ENCODE measurements at places on chromosomes 3 and 15.

GRCh38 chr15:36271048-36271447 is 308.4 kb upstream of the CDIN1 start:
- DNase-seq, result no peak

- no peak for DNase-seq
Observed at GRCh38 chr3:51271172-51271571, 113.9 kb upstream of the MANF start.

- DNase-seq, result no peak
Observed at GRCh38 chr15:51625236-51625635, 2.7 kb upstream of the DMXL2 start.

DNA sequence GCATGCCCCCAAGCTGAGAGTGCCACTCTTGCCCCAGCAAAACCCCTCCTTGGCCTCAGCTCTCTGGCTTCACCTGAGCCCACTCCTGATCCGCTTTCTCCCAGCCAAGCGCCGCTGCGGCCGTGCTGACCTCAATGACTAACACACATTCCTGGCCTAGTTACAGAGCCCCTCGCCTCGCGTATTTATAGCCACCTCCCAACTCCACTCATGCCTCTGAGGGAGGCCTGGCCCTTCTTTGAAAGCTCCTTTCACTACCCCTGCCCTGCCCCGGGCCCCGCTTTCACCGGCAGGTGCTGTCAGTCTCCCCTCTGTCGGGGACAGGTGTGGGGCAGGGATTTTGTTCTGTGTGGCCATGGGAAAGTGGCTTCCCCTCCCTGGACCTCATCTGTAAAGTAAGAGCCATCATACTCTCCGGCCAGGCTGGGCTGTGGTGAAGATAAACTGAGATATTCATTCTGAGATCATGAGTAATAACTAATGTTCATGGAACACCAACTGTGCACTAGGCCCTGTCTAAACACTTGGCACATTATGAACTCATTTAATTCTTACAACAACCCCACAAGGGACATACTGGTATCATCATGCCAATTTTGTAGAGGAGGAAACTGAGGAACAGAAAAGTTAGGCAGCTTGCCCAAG is 13.2 kb upstream of the ATP2B2 start:
- no peak for DNase-seq

DNA sequence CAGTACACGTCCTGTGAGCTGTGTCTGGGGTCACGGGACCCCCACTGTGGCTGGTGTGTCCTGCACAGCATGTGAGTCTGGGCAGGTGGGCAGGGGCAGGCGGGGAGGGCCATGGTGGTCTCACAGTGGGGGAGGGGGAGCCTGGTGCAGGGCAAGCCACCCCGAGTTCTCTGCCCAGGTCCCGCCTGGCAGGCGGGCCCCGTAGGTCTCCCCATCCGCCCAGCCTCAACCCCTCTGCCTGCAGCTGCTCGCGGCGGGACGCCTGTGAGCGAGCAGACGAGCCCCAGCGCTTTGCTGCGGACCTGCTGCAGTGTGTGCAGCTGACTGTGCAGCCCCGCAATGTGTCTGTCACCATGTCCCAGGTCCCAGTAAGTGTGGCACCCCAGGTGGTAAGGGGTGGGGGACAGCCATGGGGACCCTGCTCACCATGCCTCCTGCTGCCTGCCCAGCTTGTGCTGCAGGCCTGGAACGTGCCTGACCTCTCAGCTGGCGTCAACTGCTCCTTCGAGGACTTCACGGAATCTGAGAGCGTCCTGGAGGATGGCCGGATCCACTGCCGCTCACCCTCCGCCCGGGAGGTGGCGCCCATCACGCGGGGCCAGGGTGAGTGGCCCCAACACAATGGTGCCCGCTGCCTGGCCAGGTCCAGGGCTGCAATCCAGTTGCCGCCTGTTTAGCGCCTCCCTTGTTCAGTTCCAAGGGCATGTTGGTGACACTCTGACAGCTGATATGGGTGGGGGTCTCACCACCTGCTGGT is 21.9 kb downstream of the PLXNA1 start:
- DNase-seq, result no peak

DNA sequence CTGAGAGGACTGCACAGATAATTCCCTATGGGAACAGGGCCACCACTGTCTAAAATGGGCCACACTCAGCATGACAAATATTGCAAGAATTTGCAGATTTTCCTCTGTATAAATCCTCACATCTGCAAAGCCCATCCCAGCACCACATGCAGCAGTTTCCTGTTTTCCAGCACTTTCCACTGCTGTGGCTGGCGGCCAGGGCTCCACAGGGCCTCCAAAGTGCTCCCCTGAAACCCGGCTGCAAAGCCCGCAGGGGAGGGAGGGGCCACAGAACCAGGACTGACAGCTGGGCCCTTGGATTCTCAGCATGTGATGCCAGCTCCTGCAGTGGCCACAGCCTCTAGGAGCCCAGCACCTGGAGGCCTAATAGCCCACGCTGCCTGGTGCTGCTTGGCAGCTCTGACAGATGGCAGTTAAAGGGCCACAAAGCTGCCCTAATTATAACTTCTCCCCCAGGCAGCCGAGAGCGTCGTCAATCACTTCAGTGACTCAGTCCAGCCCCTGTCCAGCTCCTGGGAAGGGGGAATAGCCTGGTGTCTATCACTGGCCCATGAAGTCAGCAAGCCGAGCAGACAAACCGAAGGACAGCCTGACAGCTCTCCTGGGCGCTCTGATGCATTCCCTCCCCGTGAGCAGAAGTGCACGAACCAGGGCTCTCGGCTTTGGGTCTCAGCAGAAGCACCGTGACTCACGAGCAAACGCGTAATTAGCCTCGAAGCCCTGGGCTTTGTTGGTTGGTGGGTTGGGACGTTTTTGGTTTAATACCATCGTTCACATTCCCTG is 4.7 kb downstream of the LRRC15 start:
- no peak for DNase-seq

DNA sequence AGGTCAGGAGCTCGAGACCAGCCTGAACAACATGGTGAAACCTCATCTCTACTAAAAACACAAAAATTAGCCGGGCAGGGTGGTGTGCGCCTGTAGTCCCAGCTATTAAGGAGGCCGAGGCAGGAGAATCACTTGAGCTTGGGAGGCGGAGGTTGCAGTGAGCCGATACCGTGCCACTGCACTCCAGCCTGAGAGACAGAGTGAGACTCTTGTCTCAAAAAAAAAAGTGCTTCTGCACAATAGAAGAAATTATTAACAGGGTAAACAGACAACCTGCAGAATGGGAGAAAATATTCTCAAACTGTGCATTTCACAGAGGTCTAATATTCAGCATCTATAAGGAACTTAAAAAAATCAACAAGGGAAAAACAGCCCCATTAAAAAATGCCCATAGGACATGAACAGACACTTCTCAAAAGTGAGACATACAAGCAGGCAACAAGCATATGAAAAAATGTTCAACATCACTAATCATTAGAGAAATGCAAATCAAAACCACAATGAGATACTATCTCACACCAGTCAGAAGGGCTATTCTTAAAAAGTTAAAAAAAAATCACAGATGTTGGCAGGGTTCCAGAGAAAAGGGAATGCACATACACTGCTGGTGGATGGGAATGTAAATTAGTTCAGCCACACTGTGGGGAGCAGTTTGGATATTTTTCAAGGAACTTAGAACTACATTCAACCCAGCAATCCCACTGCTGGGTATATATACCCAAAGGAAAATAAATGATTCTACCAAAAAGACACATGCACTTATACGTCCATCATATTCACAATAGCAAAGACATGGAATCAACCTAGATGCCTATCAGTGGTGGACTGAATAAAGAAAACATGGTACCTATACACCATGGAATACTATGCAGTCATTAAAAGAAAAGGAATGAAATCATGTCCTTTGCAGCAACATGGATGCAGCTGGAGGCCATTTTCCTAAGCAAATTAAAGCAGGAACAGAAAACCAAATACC is 75.5 kb downstream of the MSL2 start:
- DNase-seq, result no peak

DNA sequence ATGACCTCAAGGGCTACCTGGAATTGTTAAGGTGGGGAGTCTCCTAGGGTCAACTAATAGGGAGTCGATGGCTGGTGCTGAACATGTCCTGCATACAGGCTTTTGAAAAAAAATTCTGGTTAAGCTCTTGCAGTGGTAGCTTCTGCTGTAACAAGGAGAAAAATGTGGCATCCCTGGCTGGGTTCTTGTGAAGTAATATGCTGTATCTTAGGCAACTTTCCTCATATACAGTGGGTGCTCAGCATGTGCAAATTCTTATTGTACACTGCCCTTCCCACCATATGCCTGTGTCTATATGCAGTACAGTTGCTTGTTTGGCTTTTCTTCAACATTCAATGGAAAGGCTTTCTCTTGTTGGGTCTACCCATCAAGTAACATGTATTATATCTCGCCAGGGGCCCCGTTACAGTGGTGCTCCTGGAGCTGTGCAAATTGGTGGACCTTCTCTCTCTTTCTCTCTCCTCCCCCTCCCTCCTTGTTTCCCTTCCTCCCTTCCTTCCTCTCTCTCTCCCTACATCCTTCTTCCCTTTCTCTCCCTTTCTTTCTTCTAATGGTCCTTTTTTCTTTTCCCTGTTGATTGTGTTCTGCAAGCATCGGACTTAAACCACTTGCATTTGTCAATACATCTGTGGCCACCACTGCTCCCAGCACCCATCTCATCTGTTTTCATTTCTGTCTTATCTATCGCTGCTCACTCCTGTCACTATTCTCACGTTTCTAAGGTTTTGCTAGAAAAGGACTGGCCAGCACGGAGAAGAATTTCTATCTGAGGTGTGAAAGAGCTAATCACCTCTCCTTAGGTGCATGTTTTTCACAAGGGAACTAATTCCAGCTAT is 35.2 kb downstream of the TGFBR2 start:
- no peak for DNase-seq

DNA sequence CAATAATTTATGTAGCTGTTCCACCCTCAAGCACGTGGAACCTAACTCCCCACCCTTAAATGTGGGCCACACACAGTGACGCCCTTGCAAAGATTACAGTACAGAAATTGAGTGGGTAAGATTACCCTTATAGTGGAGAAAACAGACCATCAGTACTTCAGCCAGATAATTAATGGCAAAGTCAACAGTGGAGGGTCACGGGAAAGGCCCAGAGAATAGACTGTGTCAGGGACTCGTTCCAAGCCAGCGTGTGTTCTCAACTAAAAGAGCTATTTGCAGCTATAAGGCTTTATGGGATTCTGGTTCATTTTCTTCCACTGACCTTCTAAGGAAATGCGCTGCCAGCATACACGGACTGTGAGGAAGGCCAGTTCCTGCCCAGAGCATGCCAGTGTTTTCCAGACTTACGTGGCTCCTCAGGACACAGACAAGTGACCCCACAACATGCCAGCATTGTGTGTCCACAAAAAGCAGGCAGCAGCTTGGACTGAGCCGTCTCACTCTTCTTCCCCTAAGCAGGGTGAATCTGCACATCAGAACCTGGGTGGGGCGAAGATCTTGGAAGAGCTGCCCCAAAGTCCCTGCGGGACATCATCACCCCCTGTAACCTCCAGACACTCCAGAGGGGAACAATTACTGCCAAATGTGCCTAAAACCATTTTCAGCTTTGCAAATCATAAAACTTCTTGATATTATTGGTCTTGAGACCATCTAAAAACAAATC is 428.5 kb downstream of the OCA2 start:
- no peak for DNase-seq

- no peak for DNase-seq
Observed at GRCh38 chr3:178522200-178523052, 13.8 kb upstream of the KCNMB2 start.

GRCh38 chr3:159059395-159059794 is 257.5 kb downstream of the MFSD1 start:
- DNase-seq, result no peak

- no peak for DNase-seq
Observed at GRCh38 chr3:194775731-194776130, 90.0 kb downstream of the FAM43A start.

DNA sequence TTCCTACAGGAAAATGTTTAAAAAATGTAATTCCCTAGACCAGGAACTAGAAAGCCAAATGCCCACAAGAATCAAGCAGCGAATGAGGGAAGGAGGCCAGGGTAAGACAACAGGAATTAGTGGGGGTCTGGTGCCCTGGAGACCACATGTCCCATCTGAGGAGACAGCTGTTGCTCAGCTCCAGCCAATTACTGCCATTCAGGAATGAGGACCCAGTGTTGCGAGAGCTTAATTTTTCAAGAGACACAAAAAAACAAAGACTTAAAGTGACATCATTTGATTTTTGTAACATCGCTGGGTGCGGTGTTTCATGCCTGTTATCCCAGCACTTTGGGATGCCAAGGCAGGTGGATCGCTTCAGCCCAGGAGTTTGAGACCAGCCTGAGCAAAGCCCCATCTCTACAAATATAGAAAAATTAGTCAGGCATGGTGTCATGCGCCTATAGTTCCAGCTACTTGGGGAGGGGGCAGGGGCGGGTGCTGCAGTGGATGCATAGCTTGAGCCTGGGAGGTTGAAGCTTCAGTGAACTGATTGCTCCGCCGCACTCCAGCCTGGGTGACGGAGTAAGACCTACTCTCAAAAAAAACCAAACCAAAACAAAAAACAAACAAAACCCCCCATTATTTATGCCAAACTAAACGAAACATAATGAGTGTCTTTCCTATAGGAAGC is 52.8 kb upstream of the LRIG1 start:
- no peak for DNase-seq

- no peak for DNase-seq
Observed at GRCh38 chr3:109373933-109374332, 36.6 kb upstream of the DPPA4 start.

DNA sequence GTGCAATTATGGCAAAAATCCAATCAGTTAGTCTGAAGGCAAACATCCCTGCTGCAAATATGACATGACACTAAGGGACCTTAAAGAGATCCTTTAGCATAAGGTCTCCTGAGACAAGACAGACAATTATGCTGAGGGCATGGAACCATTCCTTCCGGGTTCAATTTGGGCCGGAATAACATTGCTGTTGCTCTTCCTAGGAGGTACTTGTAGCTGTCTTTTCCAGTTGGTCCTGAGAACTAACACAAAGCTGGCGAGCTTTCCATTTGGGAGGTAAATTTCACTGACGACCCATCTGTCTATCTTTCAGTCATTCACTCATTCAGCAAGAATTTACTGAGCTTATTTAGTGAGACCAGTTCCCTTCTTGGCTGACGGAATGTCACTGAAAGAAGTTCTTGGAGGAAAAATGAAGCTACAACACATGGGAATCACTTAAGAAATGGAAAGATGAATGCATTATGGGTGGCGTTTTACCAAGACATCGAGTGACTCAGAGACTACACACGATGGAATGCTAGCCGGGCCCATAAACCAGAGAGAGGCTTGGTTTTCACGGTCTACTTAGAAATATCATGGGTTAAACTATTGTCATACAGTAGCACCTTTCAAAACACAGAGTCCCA is 215.5 kb downstream of the PDZRN3 start:
- peak; percentile 40 for DNase-seq

- DNase-seq, result no peak
Observed at GRCh38 chr3:74115906-74116305, 491.2 kb upstream of the PDZRN3 start.

DNA sequence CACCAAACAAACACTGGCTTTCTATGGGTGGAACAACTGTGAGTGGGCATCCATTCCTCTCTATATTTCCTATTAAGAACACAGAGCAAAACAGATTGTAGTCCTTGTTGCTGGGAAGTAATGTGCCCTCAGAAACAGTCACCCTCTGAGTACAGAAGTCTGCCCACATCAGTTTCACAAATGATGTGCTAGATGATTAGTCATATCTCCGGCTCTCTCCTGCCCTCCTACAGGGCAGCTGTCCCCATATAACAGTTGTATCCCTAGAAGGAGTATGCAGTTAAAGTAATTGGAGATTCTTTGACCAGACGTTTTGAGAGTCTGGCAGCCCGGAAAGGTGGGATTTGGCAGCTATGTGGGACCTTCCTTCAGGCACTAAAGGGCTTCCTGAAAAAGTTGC is 159.9 kb downstream of the APBA2 start:
- no peak for DNase-seq
